Coronary artery (tissue), 2 donors: ENCODE measurements at places on chromosomes 16 and 17.

GRCh38 chr17:10616502-10617119 is 40.5 kb downstream of the MYH3 start:
- no peak for DNase-seq

DNA sequence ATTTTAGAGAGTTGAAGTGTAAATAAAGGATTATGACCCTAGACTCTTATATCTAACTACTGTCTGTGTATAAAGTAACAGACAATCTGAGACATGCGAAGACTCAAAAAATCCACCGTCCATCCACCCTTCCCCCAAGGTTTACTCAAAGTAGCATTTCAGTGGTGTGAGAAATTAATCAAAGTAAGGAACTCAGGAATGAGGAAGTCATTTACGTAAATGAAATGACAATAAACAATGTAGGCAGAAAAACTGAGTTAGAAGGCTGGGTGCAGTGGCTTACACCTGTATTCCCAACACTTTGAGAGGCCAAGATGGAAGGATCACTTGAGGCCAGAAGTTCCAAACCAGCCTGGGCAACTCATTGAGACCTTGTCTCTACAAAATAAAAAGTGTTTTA is 19.8 kb upstream of the NTN1 start:
- no peak for DNase-seq

DNA sequence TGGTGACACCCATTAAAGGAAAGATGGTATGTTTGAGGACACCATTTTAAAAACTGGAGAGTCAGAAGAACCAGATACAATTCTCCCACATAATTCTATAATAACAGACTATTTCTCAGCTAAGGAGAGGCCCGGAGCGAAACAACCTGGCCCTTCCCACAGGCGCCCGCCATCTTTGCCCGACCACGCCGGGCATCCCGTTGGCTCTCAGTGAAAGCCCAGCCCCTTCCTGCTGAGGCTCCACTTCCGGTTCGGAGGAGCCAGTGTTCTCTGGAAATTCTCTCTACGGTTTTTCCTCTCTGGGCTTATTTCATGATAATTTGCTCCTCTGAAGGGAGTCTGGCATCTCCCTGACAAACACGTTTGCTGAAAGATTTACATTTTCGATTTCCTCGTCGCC is 175.7 kb downstream of the AXIN2 start:
- no peak for DNase-seq

GRCh38 chr16:6284731-6285130 is 1047.9 kb upstream of the RBFOX1 start:
- DNase-seq: no peak

- no peak for DNase-seq
Measured at GRCh38 chr17:75003957-75004355, 8.5 kb upstream of the MRPL58 start.

DNA sequence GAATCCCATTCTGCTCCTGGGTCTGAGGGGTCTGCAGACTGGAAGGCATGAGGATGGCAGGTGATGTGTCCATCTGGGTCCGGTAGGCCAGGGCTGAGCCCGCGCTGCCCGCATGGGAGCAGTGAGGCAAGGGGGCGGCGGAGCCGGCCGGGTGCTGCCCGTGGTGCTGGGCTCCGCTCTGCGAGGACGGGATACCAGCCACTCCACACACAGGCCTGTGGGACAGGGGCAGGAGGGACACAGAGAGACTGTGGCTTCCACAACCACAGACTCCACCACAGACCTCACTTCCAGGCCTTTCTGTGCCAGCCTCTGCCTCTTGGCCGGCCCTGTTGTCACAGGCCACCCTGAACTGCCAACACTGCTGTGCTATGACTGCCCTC is 25.4 kb downstream of the MAP1LC3B start:
- no peak for DNase-seq
